ENCODE measurements at places on chromosomes 12 and 14.

DNA sequence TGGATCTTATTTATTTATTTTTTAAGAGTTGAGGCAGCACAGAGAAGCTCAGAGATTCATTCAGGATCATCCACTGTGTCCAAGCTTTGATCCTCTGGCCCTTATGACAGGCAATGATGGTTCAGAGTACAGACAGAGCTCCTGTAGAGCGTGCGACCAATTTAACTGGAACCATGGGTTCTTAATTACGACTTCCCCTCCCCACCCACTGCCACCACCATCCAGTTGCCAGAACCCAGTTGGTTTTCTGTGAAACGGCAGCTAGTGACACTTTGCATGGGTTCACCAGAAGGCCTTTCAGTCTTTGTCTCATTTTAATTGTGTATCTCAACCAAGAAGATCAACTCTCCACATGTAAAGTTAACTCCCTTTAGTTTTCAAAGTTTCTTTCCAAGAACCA lies 478.2 kb downstream of the ZFP36L1 start:
- DNase-seq = no peak

- no peak for DNase-seq
These were observed 159.1 kb downstream of the ANO4 start for GRCh38 chr12:100953677-100954076.

- DNase-seq = no peak
These were observed 5.1 kb upstream of the SLC38A2 start for GRCh38 chr12:46377678-46378077.

DNA sequence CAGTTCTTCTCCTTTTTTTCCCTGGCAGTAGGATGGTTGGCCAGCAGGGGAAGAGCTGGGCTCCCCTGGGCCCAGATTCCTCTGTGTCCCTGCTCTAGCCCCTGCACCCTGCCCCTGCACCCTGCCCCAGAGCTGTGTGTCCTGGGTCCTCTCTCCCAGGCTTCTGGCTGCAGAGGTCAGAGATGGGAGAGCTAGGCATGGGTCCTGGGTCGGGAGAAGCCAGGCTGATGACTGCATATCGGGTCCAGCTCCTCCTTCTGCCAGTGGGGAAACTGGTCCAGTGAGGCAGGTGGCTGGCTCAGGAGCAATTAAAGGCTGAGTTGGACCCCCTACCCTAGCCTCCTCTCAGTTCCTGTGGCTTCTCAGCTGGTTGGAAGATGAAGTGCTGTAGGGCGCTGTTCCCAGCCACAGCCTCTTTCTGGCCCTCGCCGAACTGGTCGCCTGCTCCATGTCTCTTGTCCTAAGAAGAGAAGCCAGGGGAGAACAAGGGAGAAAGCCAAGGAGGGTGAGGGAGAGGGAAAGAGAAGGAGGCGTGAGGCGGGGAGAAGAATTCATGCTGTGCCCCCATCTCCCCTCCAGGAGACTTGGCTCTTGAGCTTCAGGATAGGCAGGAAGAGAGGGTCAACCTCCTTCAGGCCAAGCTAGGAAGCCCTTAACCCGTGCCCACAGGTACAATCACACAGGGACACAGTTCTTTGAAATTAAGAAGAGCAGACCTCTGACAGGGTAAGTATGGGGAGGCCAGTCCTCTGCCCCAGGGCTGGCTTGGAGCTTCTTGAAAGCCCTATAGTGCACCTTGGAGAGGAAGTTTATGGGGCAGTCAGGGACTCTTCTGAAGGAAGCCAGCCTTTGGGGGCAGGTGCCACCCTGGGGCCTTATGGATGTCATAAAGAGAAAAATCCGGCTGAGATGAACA lies 9.5 kb downstream of the VASH1 start:
- peak; percentile 39 for DNase-seq

DNA sequence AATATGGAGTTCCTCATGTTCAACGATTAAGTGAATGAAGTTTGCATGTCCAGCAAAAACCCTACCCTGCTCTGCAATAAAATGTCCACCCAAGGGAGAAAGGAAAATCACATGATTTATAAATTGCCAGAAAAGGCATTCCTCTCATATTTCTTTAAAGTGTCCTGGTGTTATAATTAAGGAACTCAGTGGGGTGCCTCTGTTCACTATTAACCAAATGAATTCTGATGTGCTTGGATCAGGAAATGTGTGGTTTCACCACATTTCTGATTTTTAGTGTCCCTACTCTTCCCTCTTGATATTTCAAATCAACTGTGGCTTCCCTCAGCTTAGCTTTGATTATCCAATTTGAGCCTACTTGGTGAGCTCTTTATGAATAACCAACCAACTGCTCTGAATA lies 208.1 kb downstream of the PHLDA1 start:
- DNase-seq = no peak

DNA sequence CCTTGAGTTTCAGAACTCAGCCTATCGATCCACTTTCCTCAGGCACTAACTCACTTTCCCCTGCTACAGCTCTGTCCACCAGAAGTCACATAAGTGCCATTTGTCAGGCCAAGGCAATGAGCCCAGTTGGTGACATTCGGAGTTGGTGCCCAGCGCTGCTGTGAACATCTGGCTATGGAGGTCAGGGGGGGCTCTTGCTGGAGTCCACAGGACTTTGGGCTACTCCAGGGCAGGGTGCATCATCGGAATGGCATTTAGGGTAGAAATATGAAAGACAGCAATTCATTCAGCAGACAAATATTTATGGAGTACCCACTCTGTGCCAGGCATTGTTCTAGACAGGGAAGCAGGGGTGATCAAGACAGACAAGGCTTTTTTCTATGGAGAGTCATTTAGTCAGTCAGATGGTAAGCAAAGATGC lies 1.5 kb upstream of the PPP1CC start:
- no peak for DNase-seq

GRCh38 chr12:131340616-131341210 lies 370.2 kb upstream of the SFSWAP start:
- no peak for DNase-seq

DNA sequence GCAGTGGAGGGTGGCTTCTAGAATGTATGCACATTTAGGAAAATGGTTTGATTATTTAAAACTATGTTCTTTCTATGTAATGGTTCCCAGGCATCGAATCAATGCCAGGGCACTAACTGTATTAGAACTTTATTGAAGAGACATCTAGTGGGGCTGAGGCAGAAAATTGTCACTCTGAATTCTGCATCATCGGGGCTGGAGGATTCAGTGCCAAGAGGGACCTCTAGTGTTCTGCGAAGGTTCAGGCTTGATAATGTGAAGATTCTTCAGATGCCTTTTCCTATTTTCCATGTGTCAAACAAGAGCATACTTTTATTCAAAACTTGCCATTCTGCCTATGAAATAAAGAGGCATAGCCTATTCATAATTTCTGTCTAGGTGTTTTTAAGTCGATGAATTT lies 146.3 kb downstream of the CAND1 start:
- DNase-seq = no peak

GRCh38 chr12:122003651-122004611 lies 17.8 kb upstream of the BCL7A start:
- no peak for DNase-seq

DNA sequence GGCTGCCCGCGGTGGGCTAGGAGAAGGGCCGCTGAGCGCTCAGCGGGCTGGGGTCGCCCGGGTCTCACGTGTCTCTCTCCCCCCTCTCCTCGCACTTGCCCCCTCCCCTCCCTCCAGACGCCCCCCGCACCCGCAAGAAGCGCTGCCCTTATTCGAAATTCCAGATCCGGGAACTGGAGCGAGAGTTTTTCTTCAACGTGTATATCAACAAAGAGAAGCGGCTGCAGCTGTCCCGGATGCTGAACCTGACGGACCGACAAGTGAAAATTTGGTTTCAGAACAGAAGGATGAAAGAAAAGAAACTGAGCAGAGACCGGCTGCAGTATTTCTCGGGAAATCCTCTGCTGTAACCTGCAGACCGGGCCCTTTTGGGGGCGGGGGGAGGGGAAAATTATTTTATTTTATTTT lies 314 bp upstream of the HOTAIR start:
- DNase-seq = no peak

DNA sequence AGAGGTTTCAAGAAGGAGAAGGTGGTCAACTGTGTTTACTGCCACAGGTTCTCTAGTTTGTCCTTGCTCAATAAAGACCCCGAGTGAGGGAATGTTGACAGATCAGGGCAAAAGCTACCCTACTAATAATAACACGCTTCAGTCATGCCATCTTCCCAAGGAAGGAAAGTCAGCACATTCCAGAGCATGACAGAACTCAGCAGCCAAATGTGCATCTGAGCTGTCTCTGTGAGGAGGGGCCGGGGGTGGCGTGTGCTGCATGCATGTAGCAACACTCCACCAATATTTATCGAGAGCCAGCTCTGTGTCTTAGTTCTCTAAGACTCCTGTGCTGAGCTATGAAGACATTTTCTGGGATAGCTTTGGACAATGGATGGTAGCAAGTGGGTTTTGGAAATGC lies 260.4 kb downstream of the DPF3 start:
- DNase-seq = no peak

DNA sequence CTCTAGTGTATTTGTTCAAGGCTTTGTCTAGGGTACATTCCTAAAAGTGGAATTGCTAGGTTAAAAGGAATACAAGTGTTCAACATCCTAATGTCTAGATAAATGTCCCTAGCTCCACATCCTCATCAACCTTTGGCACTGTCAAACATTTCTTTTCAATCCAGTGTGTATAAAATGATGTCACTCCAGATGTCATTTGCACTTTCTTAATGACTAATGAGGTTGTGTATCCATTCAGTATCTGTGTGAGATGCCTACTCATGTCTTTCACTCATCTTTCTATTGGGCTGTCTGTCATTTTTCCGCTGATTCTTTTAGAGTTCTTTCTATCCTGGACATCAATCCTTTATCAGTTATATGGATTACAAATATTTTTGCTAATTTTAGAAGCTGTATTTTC lies 43.3 kb downstream of the ARMH4 start:
- no peak for DNase-seq

DNA sequence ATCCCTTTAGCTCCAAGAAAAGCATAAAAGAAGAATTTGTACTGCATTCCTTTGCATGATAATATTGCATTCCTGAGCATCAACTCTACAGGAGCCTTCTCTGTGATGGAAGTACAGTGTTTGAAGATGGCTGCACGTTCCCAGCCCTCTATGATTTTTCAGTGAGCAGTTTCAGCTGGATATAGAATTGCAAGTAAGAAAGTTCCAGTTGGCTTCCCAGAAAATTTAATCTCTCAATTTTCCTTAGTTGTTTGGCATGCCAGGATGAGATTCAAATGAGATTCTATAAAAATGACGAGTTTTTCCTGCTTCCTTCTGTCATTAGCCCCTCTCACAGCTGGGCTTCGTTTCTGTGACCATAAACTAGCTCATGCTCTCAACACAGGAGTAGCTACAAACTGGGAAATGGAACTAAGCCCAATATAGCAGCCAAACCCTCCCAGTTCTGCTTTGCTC lies 109.9 kb downstream of the TTC8 start:
- DNase-seq = no peak

DNA sequence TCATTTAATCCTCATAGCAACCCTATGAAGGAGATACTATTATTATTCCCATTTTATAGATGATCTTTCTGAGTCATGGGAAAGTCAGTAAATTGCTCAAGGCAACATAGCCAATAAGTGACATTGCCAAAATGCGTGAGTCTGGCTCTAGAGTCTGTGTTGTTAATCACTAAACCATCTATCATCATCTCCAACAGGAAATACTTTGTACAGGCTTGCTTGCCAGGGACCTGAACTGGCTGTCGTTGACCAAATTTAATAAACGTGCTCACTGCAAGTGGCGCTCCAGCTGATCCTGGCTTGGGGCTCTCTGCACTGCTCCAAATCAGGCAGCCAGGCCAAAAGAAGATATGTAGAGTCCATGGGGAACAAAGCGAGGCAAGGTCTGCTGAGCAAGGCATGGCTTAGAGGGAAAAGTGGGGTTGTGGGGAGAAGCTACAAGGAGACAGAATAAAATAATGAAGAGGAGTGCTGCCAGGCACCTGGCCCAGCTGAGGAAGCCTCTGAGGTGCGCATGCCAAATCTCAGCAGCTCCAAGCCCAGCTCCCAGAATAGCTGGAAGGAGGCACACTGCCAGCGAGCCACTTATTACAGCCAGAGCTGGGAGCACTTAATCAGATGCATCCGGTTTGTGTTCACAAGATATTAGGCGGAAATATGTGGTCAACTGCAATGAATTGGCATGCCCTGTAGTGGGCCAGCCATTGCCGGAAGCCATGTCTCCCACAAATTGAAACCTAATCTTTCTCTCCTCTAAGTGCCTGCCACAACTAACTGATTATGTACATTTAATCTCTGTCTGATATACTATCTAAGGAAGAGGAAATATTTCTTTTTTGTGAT lies 43.3 kb upstream of the PTPRO start:
- DNase-seq = peak; percentile 75

DNA sequence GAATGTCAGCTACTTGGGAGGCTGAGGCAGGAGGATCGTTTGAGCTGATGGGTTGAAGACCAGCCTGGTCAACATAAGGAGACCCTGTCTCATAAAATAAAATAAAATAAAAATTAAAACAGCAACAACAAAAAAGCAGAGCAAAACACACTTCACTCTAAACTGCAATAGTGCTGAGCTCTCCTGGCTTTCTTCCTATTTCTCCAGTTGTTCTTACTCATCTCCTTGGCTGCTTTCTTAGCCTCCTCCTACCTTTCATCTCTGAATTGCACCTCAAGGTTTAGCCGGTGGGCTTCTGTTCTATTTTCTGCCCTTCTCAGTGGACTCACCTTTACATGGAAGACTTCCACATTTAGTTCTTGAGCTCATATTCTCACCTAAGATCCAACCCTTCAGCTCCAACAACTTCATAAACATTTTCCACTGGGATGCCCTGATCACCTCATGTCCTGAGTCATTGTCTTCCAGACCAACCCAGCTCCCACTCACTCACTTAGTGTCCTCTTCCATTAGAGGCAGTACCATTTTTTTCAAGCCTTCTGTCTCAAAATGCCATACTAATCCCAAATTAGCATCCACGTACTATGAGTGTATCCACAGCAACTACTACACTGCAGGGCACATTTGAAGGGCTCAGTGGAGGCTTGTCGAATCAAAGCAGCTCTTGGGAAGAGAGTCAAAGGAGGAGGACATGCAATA lies 41.2 kb upstream of the TMED10 start:
- DNase-seq = no peak

DNA sequence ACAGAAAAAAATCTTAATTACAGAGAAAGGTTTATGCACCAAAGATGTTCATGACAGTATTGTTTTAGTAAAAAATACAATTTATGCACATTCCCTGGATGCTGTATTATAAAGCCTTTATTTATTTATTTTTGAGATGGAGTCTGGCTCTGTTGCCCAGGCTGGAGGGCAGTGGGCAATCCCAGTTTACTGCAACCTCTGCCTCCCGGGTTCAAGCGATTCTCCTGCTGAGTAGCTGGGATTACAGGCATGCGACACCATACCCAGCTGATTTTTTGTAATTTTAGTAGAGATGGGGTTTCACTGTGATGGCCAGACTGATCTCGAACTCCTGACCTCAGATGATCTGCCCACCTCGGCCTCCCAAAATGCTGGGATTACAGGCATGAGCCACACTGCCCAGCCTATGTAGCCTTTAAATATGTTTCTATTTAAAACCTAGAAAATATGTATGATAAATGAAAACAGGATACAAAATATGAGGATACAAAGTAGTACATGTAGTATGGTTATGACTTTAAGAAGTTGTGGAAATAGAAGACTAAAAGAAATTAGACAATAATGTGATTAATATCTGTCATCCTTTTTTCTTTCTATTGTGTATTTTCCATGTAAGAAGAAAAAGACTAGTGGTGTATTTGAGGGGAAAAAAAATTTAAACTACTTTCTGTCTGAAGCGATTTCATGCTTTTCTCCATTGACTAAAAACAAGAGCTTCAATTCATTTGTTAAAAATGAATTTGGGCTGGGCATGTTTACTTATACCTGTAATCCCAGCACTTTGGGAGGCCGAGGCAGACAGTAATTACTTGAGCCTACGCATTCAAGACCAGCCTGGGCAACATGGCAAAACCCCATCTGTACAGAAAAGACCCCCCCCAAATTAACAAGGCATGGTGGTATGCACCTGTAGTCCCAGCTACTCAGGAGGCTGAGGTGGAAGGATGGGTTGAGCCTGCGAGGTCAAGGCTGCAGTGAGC lies 13.1 kb downstream of the ATF1 start:
- DNase-seq = no peak

All from T47D (cell line).